ENCODE measurements at places on chromosomes 2 and 18. TPM values are rescaled to one million over a fixed set of nuclear protein-coding genes. Genes with fewer than 3 reads are reported as not detected.
A peak's percentile ranks its signal among the peaks of the same experiment; 100 is the strongest.

- DNase-seq = peak; percentile 8
Observed at GRCh38 chr2:233112329-233112728, 52.2 kb downstream of the INPP5D start.

DNA sequence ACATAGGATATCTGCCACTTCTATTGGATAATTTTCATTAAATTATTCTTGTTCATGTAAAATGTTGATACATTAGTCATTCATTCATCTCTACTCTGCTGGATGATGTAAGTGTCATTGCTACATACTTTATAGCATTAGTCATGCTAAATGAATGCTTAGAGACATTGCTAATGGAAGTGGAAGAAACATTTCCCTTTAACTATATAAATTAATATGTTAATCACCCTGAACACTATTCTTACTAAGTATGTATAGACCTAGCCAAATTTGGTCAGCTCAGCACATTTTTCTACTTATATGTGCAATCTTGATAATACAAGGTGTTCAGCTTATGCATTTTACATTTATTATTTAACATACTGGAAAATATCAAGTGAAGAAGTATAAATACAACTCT is 160.2 kb downstream of the DPP4 start:
- no peak for DNase-seq

DNA sequence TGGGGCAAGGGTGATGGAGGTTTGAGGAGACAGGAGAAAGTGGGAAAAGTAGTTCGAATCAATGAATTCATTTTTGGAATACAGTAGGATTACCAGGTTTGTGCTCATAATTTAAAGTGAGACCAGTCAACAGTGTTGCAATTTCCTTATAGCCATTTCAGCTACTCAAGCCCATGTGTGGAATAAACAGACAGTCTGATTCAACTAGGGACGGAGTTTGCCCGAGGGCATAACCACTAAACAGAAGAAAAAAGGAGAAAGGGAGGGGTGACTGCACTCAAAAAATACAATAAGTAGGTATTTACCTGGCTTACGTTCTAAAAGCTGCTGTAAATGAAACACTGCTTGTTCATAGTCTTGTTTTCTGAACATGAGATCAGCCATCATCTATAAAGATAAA is 55.2 kb downstream of the TTC21B start:
- no peak for DNase-seq

GRCh38 chr2:150971910-150972309 is 289.8 kb downstream of the RBM43 start:
- no peak for DNase-seq

DNA sequence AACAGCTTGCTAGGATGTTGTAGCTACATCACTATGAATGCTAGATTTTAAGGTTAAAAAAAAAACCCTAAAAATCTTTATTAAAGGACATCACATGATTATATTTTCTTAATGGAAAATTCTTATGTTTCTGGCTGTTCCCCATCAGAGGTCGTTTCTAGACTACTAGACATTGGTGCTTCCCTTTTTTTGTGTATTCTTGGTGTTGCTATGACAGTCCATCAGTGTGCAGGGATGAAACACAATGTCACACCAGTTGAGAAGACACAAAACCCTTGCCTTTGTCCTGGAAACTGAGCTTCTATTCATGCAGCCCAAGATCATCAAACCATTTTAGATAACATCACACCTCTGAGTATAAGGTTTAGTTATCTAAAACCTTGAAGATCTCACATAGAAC is 19.9 kb upstream of the TMEM131 start:
- DNase-seq = no peak

GRCh38 chr2:102826904-102827303 is 65.1 kb downstream of the TMEM182 start:
- no peak for DNase-seq

DNA sequence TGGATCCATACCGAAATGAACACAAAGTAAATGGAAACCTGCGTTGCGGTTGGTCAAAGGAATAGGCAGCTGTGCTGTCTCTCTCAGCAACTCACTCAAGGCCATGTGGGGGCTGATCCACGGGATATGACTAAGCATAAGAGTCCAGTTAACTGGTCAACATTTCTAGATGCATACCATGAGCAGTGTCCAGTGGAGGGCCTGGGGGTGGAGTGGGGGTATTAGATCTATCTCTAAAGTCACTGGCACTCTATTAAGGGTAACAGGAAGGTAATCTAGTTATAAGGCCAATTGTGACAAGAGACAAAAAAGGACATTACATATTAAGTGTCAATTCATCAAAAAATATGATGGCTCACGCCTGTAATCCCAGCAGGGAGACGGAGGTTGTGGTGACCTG is 136.8 kb downstream of the TTC32 start:
- peak; percentile 69 for DNase-seq

NR4A2 gene
- total RNA-seq = 67.7 TPM

RANBP2 gene
- total RNA-seq = 84.8 TPM

RASGRP3 gene
- 16.1 TPM for total RNA-seq

OTX1 gene
- total RNA-seq = not detected

Measured in mesenteric fat pad (tissue), 1 donor.